ENCODE measurements at places on chromosomes 2 and 18.

GRCh38 chr2:23698721-23699579, 228.0 kb downstream of the ATAD2B start:
- DNase-seq: no peak

DNA sequence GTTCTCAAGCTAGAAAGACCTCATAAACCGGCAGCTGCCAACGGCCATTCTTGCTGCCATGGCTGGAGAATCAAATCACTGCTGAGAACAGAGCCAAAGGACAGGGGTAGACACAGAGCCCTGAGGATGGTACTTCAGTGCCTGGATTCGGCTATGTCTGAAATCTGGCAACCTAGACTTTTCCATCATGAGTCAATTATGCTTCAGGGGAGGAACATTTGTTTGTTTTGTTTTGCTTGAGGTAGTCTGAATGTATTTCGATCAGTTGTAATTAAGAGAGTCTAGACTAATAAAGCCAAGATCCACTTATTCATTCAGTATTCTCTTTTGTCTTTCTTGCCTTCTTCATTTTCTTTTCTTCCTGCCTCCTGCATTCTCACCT, 122.8 kb upstream of the SH3BP4 start:
- no peak for DNase-seq

- peak; percentile 92 for DNase-seq
Measured at GRCh38 chr2:217993817-217994463, 8.9 kb downstream of the TNS1 start.

DNA sequence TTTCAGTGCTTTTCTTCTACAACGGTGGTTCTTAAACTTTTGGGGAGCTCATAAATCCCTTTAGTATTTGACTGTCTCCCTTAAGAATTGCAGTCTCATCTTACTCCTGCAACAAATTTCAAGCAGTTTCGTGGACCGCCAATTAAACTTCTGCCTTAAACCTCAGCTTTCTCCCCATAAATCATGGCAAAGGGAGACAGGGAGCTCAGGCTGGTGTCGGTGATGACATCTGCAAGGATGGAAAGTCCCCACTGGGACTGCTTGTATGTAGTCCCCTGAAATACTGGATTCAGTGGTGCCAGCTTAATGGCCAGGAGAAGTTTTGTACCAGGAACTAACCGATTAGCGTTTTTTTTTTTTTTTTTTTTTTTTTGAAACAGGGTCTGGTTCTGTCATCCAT, 148.7 kb upstream of the ITGA6 start:
- no peak for DNase-seq

GRCh38 chr18:55998801-55999385, 410.9 kb upstream of the TCF4 start:
- no peak for DNase-seq

GRCh38 chr2:56102866-56103265, 80.9 kb upstream of the CCDC85A start:
- DNase-seq: no peak

- DNase-seq: no peak
Measured at GRCh38 chr18:564708-565561, 15.2 kb upstream of the CETN1 start.

GRCh38 chr2:127593228-127594115, 52.5 kb upstream of the GPR17 start:
- DNase-seq: no peak

- DNase-seq: no peak
Measured at GRCh38 chr2:164793529-164793928, 48.1 kb downstream of the COBLL1 start.

DNA sequence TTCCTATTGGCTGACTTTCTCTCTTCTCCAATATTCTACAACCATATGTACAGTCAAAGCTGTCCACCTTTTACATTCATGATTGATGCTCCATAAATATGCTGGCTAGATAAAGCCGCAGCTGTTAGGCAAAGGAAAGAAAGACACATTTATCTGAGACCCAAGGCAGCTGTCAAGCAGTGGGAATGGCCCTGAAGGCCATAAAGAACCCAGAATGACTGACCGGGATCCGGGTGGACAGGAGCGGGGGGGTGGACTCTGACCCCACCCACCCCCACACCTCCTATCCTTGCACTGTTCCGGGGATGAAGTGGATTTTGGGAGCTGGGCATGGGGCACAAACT, 116.4 kb downstream of the RTP5 start:
- no peak for DNase-seq

GRCh38 chr2:165796129-165796528, 2.1 kb upstream of the GALNT3 start:
- no peak for DNase-seq

DNA sequence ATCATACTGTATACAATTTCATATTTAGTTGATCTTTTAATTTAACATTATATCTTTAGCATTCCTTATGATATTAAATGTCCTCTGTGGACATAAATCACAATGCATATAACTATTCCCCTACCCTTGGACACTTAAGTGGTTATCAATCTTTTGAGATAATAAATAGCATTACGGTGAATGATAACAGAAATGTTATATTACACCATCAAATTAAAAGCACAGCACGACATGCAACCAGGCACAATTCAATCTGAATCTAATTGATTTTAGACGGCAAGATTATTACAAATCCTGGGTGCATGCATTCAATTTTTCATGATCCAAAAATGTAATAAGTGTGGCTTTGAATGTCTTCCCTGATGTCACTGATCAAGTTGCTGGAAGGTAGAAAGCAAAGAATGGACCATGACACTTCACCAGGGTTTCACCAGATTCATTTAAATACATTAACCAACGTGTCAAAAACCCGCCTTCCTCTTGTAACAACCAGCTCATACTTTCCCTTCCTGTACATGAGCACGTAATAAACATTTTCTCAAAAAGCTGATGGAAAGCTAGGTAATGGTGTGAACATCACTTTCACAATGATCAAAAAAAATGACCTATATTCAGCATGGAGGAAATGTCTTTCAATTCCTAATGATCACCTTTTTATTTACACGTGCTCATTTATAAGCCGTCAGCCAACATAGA, 513.7 kb upstream of the ID2 start:
- no peak for DNase-seq

DNA sequence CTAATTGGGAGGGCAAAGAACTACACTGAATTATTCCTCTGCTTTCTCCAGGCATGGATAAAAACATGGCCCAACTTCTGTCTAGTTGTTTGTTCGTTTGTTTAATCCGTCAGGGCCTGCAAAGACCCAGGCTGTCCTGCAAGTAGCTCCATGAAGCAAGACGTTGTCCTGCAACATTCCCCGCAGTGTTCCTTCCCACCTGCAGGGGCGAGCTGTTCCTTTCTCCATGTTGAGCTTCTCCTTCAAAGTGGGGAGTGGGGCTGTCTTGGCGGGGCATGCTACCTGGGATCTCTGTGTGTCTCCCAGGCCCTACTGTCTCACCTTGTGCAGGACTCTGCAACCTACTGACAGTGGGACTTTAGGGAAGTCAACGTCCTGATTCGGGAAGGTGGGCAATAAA, 264.0 kb upstream of the SMIM21 start:
- DNase-seq: no peak

- no peak for DNase-seq
Measured at GRCh38 chr2:118807668-118808428, 39.6 kb downstream of the EN1 start.

DNA sequence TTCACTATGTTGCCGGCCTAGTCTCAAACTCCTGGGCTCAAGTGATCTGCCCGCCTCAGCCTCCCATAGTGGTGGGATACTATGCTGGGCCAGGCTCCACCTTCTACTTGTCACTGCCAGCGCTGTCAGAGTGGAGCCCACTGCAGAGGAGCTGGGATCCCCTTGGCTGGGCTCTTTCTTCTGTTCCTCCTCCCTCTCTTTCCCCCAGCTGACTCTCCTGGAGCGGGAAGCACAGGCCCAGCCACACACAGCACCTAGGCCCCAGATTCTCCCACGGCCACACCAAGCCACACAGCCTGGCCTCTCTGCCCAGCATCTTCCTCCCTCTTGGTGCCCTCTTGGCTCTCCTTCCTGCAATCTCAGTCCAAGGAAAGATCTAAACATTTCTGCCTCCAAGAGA, 3.7 kb upstream of the GAREM2 start:
- no peak for DNase-seq

DNA sequence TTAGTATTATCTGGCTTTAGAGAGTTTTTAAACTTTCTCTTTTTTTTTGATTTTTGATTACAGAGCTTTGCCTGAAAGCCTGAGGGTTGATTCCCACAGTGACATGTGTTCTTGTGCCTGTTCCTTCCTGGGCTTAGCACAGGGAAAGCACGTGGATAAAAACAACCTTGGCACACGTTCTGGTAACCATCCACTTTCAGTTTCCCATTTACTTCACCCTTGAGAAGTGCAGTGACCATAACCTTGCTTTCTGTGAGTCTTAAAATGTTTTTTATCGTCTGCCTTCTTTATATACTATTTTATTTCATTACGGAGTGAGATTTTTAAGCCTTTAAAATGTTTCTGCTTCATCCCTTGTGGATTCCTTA, 11.5 kb downstream of the CD226 start:
- DNase-seq: no peak

DNA sequence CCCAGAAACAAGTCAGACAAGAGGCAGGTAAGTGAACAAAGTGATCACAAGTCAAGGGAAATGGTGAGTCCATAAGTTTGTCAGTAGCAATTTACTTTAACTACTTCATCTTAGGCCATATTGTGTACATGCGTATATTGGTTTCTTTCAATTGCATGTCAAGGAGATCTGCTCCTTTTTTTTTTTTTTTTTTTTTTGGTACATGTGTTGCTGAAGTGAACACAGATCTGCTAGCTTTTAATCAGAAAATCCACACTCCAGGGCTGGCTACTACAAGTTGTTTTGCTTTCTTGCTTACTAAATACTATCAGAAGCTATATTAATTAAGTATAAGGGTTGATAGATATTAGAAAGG, 985.1 kb downstream of the TSN start:
- no peak for DNase-seq
